ENCODE measurements at places on chromosomes 4 and X.
A peak's percentile ranks its signal among the peaks of the same experiment; 100 is the strongest.

DNA sequence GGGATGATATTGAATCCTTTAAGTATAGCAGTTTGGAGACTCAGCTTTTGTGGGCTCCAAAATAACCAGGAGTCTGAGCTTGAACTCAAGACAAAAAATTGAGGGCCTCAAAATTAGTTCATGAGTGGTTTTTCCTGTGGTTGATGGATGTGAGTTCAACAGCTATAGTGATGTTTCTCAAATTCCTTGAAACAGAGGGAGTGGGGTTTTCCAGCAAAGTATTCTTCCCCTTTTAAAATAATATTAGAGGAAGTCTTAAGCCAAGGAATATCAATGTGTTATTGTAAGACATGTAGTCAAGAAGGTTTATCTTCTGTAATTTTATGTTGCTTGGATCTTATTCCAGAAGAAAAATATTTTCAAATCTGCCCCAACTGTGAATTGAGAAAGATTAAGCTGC, 10.6 kb downstream of the OTC start:
- no peak for DNase-seq
- no peak overlapping the region for H3K4me3 ChIP-seq
- no peaks in the 10 kb centered on the region for H3K4me1 ChIP-seq
- no peak overlapping the region for H3K27ac ChIP-seq
- no peaks in the 10 kb centered on the region for H3K36me3 ChIP-seq
- no peaks in the 10 kb centered on the region for H3K27me3 ChIP-seq

DNA sequence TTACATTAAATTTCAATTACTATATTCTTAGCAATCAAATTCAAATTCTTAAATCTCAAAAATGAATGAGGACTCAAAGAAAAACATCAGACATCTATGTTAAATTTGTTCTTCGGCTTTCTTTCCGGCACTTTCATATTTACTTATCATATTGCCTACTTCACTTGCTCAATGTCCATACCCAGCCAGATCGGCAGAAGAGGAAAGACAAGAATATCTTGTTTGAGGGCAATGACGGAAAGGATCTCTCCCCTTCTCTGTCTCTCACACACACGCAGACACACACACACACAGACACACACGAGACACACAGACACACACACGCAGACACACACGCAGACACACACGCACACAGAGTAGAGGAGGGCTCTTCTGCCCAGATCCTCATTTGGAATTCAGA, 13.2 kb upstream of the IRF2 start:
- H3K4me1 ChIP-seq, result no peaks in the 10 kb centered on the region
- no peak for DNase-seq
- no peaks in the 10 kb centered on the region for H3K27me3 ChIP-seq

- DNase-seq, result no peak
- H3K36me3 ChIP-seq, result no peaks in the 10 kb centered on the region
- H3K4me3 ChIP-seq, result peak overlapping the region; percentile 64
- H3K27me3 ChIP-seq, result no peaks in the 10 kb centered on the region
- H3K4me1 ChIP-seq, result peaks cover 4% of the 10 kb centered on the region
- H3K27ac ChIP-seq, result peak overlapping the region; percentile 77
Measured at GRCh38 chr4:102345795-102346100, 466 bp upstream of the SLC39A8 start.

DNA sequence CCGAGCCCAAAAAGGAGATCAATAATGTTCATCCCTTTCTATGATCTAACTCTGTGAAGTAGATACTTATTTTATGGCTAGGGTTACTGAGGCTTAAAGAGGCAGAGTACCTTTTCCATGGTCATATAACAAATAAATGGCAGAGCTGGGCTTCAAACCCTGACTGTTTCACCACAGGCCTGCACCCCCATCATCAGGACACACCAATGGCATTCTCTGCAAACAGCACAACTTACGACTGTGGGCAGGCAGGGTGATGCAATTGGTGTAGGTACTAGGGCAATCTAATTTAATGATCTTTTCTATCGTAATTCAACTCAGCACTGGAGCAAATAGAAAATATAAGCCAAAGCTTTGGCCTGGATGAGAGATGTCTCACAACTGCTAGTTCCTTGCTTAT, 118.8 kb upstream of the CBR4 start:
- H3K4me3 ChIP-seq, result no peak overlapping the region
- DNase-seq, result no peak

- H3K36me3 ChIP-seq, result no peaks in the 10 kb centered on the region
- no peak overlapping the region for H3K4me3 ChIP-seq
- no peak overlapping the region for H3K27ac ChIP-seq
- no peaks in the 10 kb centered on the region for H3K27me3 ChIP-seq
Measured at GRCh38 chrX:155313766-155314165, 20.6 kb downstream of the CLIC2 start.

DNA sequence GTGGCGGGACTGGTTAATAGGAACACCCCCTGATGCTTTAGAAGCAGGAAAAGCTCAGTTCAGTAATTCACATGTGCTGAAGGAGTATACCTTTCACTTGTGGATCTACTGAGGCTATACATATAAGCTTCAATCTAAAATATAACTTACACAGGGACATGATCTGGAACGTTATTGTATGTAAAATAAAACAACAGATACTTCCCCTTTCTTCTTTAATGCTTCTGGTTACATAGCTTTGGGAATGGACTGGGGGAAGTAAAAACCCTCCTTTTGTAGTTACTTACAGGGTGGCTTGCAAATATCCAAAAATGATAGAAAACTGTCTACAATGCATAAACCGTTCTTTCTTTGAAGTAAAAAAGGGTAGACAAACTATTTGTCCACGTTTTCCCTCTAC, 1.9 kb downstream of the FGG start:
- H3K4me3 ChIP-seq, result no peak overlapping the region
- no peak overlapping the region for H3K27ac ChIP-seq
- no peaks in the 10 kb centered on the region for H3K4me1 ChIP-seq
- no peaks in the 10 kb centered on the region for H3K27me3 ChIP-seq
- no peak for DNase-seq

DNA sequence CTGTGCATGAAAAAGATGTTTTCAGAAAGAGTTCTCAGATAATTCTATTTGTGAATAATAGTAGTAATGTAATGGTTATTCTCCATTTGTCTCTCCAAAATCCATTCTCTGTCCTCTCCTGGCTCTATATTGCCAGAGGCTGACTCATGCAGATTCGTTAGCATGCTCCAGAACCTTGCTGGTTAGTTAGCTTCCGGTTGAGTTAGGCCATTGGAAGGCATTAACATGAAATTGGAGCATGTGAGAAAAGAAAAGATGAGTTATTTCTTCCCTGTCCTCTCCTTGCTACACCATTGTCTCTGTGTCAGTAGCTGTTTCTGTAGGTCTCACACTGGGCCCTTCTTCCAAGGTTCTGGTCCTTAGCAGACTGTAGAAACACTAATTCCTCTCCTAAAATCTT, 23.5 kb upstream of the PRDM8 start:
- H3K27me3 ChIP-seq, result no peaks in the 10 kb centered on the region
- H3K4me1 ChIP-seq, result no peaks in the 10 kb centered on the region
- no peak overlapping the region for H3K27ac ChIP-seq
- H3K36me3 ChIP-seq, result no peaks in the 10 kb centered on the region
- no peak for DNase-seq

DNA sequence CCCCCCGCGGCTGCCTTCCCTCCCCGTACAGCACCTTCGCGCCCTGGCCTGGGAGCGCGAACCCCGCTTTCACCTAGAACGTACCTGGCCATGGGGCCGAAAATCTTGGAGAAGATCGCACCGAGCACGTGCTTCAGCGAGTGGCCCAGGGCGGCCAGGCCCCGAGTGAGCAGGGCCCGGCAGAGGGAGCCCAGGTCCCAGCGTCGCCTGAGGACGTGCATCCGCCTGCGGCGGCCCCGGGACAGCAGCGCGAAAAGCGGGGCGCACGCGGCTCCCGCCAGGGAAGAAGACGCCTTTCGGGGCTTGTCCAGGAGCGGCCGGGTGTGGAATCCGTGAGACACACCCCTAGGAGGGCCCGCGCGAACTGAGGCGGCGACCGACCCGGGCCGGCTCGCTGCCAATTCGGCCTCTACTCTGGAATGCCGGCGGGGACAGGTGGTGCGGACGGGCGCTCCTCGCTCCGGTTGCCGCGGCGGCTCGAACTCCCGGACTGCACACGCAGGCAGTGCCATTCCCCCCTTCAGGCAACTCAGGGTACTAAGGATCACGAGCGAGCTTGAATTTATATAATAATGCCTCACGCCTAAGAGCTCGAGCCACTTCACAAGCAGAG, at the start of gene HS6ST2:
TSS of gene HS6ST2 (minus strand) at position 539 of the 613 bp plus-strand sequence.
- no peak within 1 kb of the TSS for H3K27ac ChIP-seq
- peak within 1 kb of the TSS; percentile 28 for H3K4me3 ChIP-seq
- H3K27me3 ChIP-seq, result peaks cover 5% of the 10 kb centered on the region
- DNase-seq, result peak; percentile 34

DNA sequence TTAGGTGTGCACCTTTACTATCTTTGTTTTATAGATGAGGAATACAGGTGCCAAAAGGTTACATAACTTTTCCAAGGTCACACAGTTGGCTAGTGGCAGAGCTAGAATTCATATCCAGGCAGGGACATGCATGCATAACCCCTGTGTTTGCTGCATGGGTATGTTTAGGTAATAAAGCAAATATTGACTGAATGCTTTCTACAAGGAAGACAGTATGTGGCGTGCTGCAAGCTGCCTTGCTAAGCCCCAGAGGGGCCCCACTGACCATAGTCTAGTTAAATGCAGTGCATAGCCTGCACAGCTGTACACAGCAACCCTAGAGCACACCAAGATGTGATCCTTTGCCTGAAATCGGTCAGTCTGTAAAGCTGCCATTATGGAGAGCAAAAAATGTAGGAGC, 320.5 kb upstream of the IGFBP7 start:
- DNase-seq, result no peak
- no peak overlapping the region for H3K27ac ChIP-seq
- H3K27me3 ChIP-seq, result no peaks in the 10 kb centered on the region

GRCh38 chr4:71026086-71026485, 32.6 kb downstream of the DCK start:
- H3K4me3 ChIP-seq, result no peak overlapping the region
- no peaks in the 10 kb centered on the region for H3K27me3 ChIP-seq
- no peak for DNase-seq
- no peaks in the 10 kb centered on the region for H3K36me3 ChIP-seq

DNA sequence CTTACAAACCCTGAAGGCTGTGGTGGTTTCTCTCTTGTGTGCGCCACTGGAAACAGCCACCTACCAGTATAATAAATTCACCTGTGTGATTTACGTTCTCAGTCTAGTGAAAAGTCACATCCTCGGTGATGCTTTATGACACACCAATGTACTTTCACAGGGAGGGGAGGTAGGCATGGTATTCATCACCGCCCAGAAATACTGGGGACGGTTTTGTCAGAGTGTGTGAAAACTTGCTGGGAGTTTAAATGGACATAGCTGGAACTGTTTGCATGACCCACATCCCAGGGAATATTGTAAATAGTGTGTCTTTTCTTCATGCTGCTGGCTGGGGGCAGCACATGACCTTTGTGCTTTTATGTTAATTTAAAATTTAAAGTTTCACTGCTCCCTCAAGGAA, 421.8 kb downstream of the MAPK10 start:
- no peaks in the 10 kb centered on the region for H3K27me3 ChIP-seq
- no peak overlapping the region for H3K27ac ChIP-seq
- peak; percentile 24 for DNase-seq

- H3K27me3 ChIP-seq, result no peaks in the 10 kb centered on the region
- DNase-seq, result no peak
- no peak overlapping the region for H3K4me3 ChIP-seq
- H3K27ac ChIP-seq, result no peak overlapping the region
- no peaks in the 10 kb centered on the region for H3K4me1 ChIP-seq
Measured at GRCh38 chr4:113474017-113474416, 287.5 kb downstream of the CAMK2D start.

DNA sequence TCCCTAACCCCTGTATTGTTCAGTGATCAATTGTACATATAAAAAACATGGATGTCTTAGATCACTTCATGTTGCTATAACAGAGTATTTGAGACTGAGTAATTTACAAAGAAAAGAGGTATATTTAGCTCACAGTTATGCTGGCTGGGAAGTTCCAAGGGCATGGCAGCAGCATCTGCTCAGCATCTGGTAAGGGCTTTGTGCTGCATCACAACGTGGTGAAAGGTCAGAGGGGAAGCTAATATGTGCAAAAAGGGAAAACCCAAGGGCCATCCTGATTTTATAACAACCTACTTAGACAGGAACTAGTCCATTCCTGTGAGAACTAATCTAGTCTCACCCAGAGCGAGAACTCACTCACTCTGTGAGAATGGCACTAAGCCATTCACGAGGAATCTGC, 128.2 kb upstream of the OTUD4 start:
- no peaks in the 10 kb centered on the region for H3K27me3 ChIP-seq
- H3K27ac ChIP-seq, result no peak overlapping the region
- no peak overlapping the region for H3K4me3 ChIP-seq
- H3K4me1 ChIP-seq, result no peaks in the 10 kb centered on the region

DNA sequence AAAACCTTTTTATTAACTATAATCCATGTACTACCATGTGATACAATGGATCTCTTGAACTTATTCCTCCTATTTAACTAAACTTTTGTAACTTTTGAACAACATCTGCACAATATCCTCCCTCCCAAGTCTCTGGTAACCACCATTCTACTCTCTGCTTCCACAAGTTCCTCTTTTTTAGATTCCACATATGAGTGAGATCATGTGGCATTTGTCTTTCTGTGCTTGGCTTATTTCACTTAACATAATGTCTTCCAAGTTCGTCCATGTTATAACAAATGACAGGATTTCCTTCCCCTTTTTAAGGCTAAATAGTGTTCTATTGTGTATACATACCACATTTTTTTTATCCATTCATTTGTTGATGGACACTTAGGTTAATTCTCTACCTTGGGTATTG, 28.1 kb downstream of the DCAF8L1 start:
- H3K27ac ChIP-seq, result no peak overlapping the region
- H3K4me1 ChIP-seq, result no peaks in the 10 kb centered on the region
- H3K4me3 ChIP-seq, result no peak overlapping the region
- no peak for DNase-seq
- no peaks in the 10 kb centered on the region for H3K36me3 ChIP-seq
- H3K27me3 ChIP-seq, result no peaks in the 10 kb centered on the region

DNA sequence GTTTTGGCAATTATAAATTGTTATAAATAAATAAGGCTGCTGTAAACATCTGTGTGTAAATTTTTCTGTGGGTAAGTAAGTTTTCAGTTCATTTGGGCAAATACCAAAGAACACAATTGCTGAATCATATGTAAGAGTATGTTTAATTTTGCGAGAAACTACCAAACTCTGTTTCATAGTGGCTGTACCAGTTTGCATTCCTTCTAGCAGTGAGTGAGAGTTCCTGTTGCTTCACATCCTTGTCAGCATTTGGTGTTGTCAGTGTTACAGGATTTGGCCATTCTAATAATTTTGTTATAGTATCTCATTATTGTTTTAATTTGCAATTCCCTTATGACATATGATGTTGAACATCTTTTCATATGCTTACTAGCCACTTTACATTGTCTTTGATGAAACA, 48.4 kb downstream of the ARFIP1 start:
- no peaks in the 10 kb centered on the region for H3K36me3 ChIP-seq
- H3K27ac ChIP-seq, result no peak overlapping the region
- no peaks in the 10 kb centered on the region for H3K4me1 ChIP-seq
- no peak overlapping the region for H3K4me3 ChIP-seq
- DNase-seq, result no peak
- H3K27me3 ChIP-seq, result no peaks in the 10 kb centered on the region
